K562 (cell line): ENCODE measurements at places on chromosomes 12 and 14.

GRCh38 chr12:100955139-100955538, 160.6 kb downstream of the ANO4 start:
- no peak for DNase-seq

DNA sequence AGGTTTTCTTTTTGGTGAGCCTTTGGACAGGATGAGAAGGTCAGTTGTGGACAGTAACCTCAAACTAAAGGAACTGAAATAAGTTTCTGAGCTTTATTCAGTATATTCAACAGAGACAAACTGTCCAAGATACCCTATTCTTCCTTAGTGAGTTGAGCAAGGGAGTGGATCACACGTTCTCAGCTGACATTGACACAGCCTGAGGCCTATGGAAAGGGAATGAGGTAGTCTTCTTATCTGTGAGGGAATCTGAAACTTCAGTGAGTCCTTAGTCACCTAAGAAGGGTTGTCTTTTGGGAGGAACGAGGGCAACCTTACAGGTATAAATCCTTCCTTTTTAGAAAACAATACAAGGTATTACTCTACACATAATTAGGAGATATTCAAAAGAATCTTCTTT, 5.0 kb upstream of the NUBPL start:
- DNase-seq: no peak

GRCh38 chr14:72525087-72525915, 368.6 kb downstream of the DPF3 start:
- no peak for DNase-seq

DNA sequence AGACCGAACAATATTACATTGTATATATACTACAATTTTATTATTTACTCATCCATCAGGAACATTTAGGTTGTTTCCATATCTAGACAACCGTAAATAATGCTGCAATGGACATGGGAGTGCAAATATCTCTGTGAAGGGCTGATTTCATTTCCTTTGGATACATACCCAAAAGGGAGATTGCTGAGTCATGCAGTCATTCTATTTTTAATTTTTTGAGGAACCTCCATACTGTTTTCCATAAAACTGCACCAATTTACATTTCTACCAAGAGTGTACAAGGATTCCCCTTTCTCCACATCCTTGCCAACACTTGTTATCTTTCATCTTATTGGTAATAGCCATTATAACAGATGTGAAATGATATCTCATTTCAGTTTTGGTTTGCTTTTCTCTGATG, 84.7 kb downstream of the SLC41A2 start:
- no peak for DNase-seq

- DNase-seq: no peak
These were observed 170.6 kb downstream of the CRADD start for GRCh38 chr12:93847517-93848474.

- no peak for DNase-seq
These were observed 248.1 kb upstream of the SOX5 start for GRCh38 chr12:24197532-24197931.

DNA sequence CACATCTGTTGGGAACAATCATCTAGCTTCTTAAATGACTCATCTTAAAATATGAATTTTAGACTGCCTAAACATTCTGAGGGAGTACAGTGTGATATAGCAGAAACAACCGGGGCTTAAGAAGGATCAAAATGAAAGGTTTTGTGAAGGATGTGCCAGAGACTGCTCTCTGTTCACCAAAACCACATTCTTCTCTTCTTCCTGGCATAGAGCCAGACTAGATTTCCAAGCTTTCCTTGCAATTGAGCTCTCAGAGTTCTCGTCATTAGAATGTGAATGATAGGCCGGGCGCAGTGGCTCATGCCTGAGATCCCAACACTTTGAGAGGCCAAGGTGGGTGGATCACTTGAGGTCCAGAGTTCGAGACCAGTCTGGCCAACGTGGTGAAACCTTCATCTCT, 94.5 kb downstream of the LRRIQ1 start:
- no peak for DNase-seq
